ENCODE measurements at places on chromosomes 1 and 21.

DNA sequence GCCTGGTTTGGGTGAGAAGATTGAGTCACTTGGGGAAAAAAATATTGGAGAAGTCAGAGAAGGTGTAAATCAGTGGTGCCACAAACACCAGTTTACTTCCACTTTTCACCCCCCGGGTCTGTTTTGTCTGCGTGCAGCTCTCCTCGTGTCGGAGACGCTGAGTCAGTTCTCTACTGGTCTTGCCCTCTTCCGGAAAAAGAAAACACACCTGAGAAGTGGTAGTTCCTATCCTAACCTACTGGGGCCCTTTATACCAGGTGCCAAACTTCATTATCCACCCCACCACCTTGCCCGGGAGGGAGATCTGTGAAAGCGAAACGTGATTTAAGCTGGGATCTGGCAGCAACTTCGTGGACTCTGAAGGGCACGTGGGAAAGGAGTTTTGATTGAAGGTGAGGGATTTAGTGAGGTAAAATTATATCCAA, 855 bp upstream of the IVNS1ABP start:
- peak overlapping the region; percentile 72 for H3K4me3 ChIP-seq
- peaks cover 41% of the 10 kb centered on the region for H3K4me1 ChIP-seq
- H3K27ac ChIP-seq, result peak overlapping the region; percentile 76
- H3K27me3 ChIP-seq, result no peaks in the 10 kb centered on the region
- peak; percentile 74 for DNase-seq
- H3K36me3 ChIP-seq, result no peaks in the 10 kb centered on the region

- no peaks in the 10 kb centered on the region for H3K27me3 ChIP-seq
- DNase-seq, result no peak
- no peak overlapping the region for H3K4me3 ChIP-seq
- no peaks in the 10 kb centered on the region for H3K36me3 ChIP-seq
Measured at GRCh38 chr1:244371242-244372141, 80.2 kb downstream of the ADSS2 start.

DNA sequence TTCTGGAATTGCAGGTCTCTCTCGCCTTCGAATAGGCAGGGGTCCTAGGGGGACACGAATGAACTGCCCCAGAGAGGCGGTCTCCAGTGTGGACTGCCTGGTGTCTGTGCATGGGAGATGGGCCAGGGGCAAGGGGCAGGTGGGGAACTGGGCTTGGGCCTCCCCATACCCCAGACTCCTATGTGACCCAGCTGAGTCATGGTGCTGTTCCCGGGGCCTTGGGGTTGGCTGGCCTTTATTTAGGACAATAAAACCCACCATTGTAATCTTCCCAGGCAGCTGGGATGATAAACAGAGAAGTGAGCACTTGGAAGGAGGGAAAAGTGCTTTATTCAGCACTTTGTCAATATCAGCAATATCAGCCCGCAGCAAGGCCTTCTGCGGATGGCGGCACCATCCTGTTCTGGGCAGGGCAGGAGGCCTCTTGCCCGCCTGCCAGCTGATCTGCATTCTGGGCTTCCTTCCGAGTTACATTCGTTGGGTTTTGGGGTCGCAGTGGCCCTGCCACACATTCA, 209.0 kb upstream of the TMEM51 start:
- H3K36me3 ChIP-seq, result no peaks in the 10 kb centered on the region
- no peak overlapping the region for H3K4me3 ChIP-seq
- no peaks in the 10 kb centered on the region for H3K4me1 ChIP-seq
- H3K27me3 ChIP-seq, result 0 out of 2 replicates have a peak, but pooled peaks cover 2% of the 10 kb centered on the region

DNA sequence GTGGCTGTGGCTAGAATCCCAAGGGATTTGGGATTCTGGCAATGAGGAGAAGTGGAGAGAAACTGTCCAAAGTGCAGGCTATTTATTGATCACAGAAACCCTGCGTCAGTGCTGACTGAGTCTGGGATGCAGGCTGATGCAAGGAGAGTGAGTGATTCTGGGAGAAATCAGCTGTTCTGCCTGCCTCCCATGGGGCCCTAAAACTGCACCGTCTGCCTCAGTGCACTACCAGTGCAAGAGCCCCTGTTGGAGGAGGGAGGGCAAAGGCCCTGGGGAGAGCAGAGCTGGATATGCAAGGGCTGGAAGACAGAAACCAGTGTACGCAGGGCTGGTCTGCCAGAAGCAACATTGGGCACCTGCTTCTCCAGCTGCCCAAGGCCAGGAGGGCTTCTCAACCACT, 42.6 kb downstream of the C1orf198 start:
- no peaks in the 10 kb centered on the region for H3K27me3 ChIP-seq
- H3K4me1 ChIP-seq, result no peaks in the 10 kb centered on the region
- no peak for DNase-seq

DNA sequence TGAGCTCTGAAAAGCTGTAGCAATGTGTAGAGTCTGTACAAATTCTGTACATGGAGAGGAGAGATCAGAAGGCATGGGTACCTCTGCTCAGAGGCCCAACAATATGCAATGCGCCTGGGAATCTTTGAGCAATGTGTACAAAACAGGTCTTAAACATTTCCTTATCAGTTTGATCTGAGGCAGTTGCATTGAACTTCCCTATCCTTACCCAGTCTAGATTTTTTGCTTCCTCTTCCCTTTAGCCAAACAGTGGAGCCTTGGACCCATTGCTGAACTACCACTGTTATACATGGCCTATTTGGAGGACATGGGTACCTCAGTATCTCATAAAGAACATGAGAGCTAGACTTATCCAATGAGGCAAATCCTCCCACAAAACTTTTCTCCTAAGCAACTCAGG, 12.6 kb upstream of the MNDA start:
- H3K4me3 ChIP-seq, result no peak overlapping the region
- no peaks in the 10 kb centered on the region for H3K27me3 ChIP-seq

DNA sequence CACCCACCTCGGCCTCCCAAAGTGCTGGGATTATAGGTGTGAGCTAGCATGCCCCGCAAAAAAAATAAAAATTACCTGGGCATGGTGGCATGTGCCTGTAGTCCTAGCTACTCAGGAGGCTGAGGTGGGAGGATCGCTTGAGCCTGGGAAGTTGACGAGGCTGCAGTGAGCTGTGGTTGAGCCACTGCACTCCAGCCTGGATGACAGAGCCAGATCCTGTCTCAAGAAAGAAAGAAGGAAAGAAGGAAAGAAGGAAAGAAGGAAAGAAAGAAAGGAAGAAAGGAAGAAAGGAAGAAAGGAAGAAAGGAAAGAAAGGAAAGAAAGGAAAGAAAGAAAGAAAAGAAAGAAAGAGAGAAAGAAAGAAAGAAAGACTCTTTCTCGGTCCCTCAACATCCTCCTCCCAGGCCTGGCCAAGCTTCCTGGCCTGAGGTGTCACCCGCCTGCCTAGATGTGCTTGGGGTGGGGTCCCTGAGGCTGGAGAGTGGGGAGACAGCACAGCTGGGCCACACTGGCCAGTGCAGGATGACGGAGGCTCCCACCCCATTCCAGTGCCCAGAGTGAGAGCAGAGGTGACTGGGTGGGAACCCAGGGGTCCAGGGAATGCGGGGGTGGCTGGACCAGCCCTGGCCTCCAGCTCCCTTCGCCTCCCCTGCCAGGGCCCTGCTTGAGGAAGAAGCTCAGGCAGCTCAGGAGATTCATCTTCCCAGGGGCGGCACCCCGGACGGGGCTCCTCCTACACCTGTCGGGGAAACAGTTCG, 10.2 kb upstream of the GNB1 start:
- no peak overlapping the region for H3K4me3 ChIP-seq
- H3K4me1 ChIP-seq, result peaks cover 7% of the 10 kb centered on the region
- no peak for DNase-seq
- H3K36me3 ChIP-seq, result no peaks in the 10 kb centered on the region
- no peak overlapping the region for H3K27ac ChIP-seq
- H3K27me3 ChIP-seq, result no peaks in the 10 kb centered on the region

DNA sequence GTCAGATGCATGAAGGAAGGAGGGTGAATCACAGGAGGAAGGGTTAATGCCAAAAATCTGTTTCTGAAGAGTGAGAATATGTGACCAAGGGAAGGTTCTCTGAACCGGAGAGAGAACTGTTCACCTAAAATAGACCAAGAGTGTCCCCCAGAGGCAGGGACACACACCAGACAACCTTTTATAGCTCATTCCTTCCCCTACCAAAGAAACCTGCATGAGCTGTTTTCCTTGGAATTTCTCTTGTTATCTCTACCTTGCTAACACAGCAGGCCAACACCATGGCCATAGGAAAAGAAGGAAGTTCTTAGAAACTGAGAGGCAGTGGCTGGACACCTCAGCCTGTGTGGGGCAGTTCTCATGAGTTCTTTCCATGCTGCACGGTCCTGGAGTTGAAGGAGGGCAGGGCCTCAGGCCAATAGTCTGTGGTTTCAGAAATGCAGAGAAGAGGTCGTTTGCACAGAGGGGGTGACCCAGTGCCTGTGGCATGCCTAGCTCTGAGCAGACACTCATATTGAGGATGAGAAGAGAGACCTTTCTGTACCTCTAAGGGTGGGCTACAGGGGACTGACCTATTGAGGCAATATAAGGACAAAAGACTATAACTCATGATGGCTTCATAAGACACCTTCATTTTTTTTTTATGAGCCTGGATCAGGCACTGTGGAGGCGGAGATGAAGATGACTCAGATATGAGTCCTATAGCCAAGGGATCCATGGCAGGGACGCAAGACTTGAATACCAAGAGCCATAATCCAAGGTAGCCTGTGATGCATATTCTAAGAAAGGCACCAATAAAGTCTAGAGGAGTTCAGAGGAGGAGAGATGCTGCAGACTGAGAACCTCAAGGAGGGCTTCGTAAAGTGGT, 39.4 kb downstream of the IGFN1 start:
- H3K4me1 ChIP-seq, result no peaks in the 10 kb centered on the region
- no peaks in the 10 kb centered on the region for H3K36me3 ChIP-seq
- no peak overlapping the region for H3K4me3 ChIP-seq
- no peak for DNase-seq

- no peak overlapping the region for H3K27ac ChIP-seq
- H3K27me3 ChIP-seq, result no peaks in the 10 kb centered on the region
- no peak overlapping the region for H3K4me3 ChIP-seq
- DNase-seq, result no peak
- H3K36me3 ChIP-seq, result no peaks in the 10 kb centered on the region
Measured at GRCh38 chr21:31278511-31279130, 65.4 kb downstream of the TIAM1 start.

- no peak overlapping the region for H3K27ac ChIP-seq
- DNase-seq, result no peak
- no peak overlapping the region for H3K4me3 ChIP-seq
Measured at GRCh38 chr1:9877962-9878361, 32.1 kb downstream of the CTNNBIP1 start.

DNA sequence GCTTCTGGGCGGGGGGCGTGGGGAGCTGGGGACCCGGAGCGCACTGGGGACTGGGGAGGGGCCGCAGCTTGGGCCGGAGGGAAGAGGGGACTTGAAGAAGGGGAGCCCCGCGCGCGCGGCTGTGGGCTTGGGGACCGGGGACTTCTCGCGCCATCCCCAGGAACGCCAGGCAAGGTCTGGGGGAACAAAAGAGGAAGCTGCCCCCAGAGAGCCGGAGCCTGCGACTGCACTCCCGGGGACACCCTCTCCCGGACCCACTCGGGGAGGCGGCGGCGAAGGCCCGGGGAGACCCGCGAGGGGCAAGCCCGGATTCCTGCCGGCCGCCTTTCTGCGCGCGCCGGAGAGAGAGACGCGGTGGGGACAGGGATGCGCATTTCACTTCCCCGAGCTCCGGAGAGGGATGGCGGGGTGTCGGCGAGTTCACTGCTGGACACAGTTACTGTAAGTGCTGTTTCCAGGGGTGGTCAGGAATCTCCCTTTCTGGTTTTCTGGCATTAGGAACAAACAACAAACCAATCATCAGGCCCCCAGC, 732 bp downstream of the ABCG1 start:
- no peak for DNase-seq
- H3K27ac ChIP-seq, result no peak overlapping the region
- H3K4me3 ChIP-seq, result no peak overlapping the region
- peaks cover 16% of the 10 kb centered on the region for H3K4me1 ChIP-seq

- no peak overlapping the region for H3K4me3 ChIP-seq
- H3K27me3 ChIP-seq, result no peaks in the 10 kb centered on the region
- no peak for DNase-seq
- no peaks in the 10 kb centered on the region for H3K4me1 ChIP-seq
Measured at GRCh38 chr1:20143318-20143717, 4.2 kb downstream of the PLA2G2F start.

DNA sequence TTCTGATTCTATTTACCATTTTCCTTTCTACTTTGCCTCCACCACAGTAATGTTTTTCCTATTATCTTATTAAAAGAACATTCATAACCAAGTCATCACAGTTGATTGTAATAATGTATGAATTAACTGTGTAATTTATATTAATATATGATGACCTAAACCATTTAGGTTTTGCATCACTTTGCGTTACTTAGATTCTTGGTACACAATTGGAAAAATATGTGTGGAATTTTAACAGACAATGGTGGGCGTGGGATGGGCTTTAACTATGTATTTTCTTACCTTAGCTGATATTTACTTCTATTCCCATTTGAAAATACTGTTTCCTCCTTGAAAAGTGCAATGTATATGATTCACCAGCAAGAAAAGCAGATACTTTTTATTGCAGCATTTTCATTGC, 3.6 kb downstream of the KRTAP21-3 start:
- no peaks in the 10 kb centered on the region for H3K4me1 ChIP-seq
- H3K4me3 ChIP-seq, result no peak overlapping the region
- H3K27ac ChIP-seq, result no peak overlapping the region
- DNase-seq, result no peak
- H3K36me3 ChIP-seq, result no peaks in the 10 kb centered on the region

DNA sequence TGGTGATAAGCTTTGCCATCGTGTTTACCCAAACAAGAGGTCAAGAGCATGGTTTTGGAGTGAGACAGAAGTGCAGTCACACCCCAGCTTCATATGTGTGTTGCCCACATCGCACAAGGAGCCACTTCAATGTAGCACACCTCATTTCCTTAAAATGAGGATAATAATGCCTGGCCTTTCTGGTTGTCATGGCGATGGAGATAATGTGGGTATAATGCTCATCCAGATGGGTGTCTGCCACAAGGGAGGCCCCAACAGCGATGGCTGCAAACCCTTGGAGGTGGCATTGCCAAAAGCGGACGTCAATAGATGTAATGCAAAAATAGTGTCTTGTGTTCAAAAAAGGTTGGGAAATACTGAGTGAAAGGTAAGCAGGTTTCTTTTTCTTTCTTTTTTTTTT, 83.1 kb upstream of the AJAP1 start:
- H3K4me1 ChIP-seq, result no peaks in the 10 kb centered on the region
- no peaks in the 10 kb centered on the region for H3K36me3 ChIP-seq
- no peak overlapping the region for H3K4me3 ChIP-seq
- H3K27ac ChIP-seq, result no peak overlapping the region

GRCh38 chr1:1788646-1789431, 10.6 kb upstream of the NADK start:
- H3K36me3 ChIP-seq, result peaks cover 46% of the 10 kb centered on the region
- peaks cover 13% of the 10 kb centered on the region for H3K4me1 ChIP-seq
- no peaks in the 10 kb centered on the region for H3K27me3 ChIP-seq
- no peak overlapping the region for H3K4me3 ChIP-seq
- DNase-seq, result peak; percentile 57

Measured in Karpas-422 (cell line).